ENCODE measurements at places on chromosomes 2 and 18. TPM values are rescaled to one million over a fixed set of nuclear protein-coding genes. Genes with fewer than 3 reads are reported as not detected.

IL37 gene
- not detected for total RNA-seq

PSD4 gene
- total RNA-seq: 2.9 TPM

KIAA1328 gene
- total RNA-seq: 3.4 TPM

ADCYAP1 gene
- 0.17 TPM for total RNA-seq

CAPN14 gene
- total RNA-seq: 0.42 TPM

BCL2 gene
- 7.7 TPM for total RNA-seq

USP40 gene
- total RNA-seq: 21.8 TPM

GALM gene
- total RNA-seq: 16.9 TPM

CNGA3 gene
- not detected for total RNA-seq

PSTPIP2 gene
- 2.7 TPM for total RNA-seq

POTEC gene
- total RNA-seq: not detected

All from left ventricle myocardium superior (tissue), 1 donor.